ENCODE measurements at places on chromosomes 12 and 14.

DNA sequence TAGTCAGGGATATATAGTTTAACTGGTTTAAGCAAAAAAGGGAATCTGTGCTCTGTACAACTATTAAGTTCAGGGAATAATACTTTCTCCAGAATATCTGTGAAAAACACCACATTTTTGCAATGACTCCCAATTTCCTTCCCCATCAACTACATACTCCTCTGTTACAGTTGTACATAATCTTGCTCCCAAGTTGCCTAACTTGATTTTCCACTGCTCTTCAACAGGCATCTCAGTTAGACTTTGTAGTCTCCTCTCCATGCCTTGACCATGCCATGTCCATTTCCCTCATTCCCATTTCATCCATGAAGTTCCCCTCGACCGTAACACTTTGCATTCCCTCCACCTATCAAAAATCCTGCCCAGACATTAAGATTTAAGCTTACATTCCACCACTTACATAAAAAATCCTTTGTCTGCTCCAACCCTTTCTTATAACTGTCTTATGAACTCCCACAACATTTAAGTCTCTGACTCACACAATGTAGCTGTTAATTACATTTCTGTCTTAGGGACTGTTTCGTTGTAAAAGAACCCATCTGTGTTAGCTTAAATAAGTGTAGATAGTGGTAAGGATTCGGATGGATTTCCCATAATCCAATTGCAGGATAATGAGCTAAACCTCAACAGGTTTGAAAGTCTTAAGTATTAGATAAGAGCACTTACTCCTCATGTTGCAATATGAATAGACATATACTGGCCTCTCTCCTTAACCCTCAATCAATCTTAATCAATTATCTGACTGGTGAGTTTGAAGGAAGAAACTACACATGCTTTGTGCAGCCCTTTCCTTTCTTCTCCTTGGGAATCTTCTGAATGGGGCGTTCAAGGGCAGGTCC lies 156.5 kb downstream of the PAWR start:
- DNase-seq = no peak

DNA sequence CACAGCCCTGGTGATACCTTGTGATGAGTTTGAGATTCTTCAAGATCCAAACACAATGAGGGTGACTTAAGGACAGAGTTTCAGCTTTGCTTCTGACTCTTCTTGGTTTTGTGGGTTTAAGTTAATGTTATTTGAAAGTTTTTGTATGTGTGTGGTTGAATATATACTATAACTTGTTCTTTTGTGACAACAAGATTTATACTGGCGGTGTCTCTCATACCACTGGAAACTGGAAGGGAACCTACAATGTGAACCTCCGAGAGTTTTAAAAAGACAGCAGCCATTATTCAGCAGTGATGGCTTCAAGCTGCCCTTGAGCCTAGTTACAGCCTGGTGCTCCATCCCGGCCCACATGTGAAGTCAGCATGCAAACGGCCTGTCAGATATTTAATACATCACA lies 87.9 kb upstream of the IGF1 start:
- no peak for DNase-seq

GRCh38 chr12:7310070-7310469 lies 6.2 kb downstream of the ACSM4 start:
- DNase-seq = no peak

DNA sequence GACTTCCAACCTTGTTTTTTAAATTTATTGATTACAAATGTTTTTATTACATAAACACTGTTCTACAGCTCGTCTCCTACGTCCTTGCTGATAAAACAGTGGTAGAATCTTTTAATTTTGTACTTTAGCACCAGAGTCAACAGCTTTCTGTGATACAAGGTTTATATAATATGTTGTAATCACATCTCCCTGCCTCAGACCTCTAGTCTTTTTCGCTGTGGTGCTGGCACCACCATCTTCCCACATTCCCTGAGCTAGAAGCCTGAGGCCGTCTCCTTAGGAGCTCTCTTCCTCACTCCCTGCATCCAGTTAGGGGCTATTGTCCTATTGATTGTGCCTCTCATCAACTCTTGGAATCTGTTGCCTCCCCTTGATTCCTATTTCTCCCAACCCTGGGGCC lies 17.1 kb downstream of the MTHFD1 start:
- DNase-seq = no peak

DNA sequence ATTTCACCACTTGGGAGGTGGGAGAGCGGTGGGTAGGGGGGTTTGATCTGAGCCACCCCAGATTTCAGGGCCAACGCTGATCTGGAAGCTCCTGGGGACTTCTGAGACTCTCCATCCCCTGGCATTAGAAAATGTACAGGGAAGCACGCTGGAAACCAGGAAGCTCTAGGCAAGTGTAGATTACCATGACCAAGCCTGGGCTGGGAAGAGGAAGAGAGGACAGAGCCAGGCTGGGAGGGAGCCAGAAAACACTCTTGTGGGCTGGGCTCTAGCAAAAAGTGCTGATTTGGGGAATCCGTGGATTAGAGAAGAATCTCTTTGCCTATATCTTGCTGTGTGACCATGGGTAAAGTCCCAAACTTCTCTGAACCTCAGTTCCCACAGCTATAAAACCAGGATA lies 236.7 kb downstream of the BCL11B start:
- DNase-seq = no peak

GRCh38 chr14:80388980-80389711 lies 177.8 kb upstream of the DIO2 start:
- no peak for DNase-seq

- no peak for DNase-seq
Observed at GRCh38 chr14:47539031-47539461, 136.4 kb downstream of the MDGA2 start.
